NCI-H1436 treated with DMSO at 0.1 percent for 48 hours (cell line): ENCODE measurements at places on chromosomes 1 and 21.

DNA sequence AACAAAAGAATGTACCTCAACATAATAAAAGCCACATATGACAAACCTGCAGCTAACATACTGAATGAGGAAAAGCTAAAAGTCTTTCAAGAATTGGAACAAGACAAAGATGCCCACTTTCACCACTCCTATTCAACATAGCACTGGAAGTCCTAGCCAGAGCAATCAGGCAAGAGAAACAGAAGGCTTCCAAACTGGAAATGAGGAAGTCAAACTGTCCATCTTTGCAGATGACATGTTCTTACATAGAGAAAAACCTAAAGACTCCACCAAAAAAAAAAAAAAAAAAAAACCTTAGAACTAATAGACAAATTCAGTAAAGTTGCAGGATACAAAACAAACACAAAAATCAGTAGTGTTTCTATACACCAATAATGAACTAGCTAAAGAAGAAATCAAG, 20.2 kb downstream of the NSL1 start:
- no peak for DNase-seq

- DNase-seq = no peak
Observed at GRCh38 chr1:178796013-178796412, 71.0 kb downstream of the RALGPS2 start.

- DNase-seq = no peak
Observed at GRCh38 chr1:165763442-165763841, 5.2 kb downstream of the TMCO1 start.

DNA sequence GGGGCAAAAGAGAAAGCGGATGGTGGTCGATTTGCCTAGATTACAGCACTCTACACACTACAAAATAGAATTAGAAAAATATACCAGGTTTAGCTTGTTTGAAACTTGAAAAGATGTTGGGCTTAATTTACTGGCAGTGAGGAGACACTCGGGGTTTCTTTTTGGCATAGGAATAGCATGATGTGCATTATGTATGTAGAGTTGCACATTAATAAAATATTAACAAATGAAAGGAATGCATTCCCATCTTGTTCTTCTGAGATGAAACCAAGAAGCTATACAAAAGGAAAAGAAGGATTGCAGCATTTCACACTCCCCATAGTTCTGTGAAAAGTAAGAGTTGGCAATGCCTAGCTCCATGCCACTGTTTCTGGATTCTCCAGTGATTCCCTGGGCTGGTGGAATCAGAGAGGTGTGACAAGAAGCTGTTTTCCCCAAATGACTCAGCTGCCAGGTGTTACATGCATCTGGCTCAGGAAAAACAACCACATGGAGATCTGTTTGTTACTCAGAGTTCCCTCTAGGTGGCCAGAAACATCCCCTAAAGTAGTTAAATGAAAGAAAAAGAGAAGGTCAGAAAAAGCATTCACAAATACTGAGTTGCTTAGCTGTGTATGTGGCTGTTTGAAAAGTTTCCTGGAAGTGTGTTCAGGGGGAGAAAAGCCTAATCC, 115.6 kb downstream of the UCK2 start:
- no peak for DNase-seq

DNA sequence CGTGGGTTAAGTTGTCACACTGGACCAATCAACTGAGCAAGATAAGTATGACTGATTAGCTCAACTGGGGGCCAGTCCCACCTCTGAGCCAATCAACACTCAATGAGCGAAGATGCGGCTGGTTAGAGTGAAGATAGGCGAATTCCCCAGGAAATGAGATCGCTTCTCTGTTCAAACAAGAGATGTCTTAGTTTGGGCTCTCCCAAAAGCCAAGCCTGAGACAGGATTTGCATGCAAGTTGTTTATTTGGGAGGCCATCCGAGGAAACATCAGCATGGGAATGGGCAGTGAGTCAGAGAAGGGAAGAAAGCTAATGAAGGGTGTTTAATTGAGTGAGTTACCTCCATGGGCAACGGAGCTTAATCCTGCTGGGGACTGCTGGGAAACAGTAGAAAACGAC, 4.9 kb upstream of the GJB5 start:
- DNase-seq = no peak

DNA sequence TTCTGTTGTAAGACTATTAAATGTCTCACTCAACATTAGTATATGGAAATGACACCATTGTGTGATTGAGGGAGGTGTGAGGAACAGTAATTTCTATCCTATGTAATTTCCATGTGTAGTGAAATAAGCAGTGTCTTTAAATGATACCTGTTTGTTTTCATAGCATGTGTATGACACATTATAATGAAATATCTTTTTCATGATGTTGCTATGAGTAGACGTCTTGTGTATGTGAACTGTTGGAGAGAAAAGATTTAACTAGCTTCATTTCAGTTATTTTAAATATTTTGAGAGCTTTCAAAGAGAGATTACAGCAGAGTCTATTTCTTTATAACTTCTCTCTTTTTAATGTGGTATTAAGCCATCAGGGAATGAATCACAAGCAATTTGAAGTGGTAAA, 71.5 kb upstream of the QSOX1 start:
- no peak for DNase-seq

DNA sequence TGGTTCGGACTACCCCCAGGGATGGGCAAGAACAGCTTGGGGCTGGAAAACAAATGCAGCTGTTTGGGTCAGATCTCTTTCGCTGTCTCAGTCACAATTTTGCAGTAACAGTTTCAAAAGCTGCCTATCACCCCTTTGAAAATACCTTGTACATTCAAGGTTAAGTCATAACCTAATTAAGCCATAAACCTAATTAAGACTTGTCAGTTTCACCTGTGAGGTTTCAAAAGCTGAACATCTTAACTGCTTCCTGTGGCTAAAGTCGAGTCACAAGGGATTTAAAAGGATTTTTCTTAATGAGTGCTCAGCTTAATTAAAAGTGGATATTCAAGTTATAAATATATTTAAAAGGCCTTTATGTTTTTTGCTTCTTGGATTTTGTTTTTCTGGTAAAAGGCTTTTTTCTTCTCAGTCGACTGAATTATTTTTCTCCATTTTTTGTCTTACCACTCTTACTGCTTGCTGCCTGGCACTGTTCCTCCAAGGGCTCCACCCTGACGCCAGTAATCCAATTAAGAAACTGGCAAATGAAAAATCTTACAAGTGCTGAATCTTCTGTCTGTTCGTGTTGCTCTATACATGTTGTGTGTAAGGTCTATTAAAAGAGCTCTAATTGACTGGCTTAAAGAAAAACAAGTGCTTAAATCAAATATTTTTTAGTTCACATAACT, 31.3 kb downstream of the CBR1 start:
- DNase-seq = no peak
